ENCODE measurements at places on chromosomes 7 and 10. TPM values are rescaled to one million over a fixed set of nuclear protein-coding genes. Genes with fewer than 3 reads are reported as not detected.

Gene GDF10
- polyA plus RNA-seq: 3.1 TPM

Gene TMEM26
- polyA plus RNA-seq: 5.9 TPM

Gene CACNB2
- polyA plus RNA-seq: 3.0 TPM

Gene TCAF2
- polyA plus RNA-seq: 3.3 TPM

Gene ARHGAP22
- polyA plus RNA-seq: 2.1 TPM

Gene MNX1
- 0.17 TPM for polyA plus RNA-seq

Gene CFTR
- polyA plus RNA-seq: 6.2 TPM

Gene CALML3
- 0.08 TPM for polyA plus RNA-seq

Gene SLC25A28
- 48.2 TPM for polyA plus RNA-seq

Gene NRG3
- polyA plus RNA-seq: 11.8 TPM

Gene OR2A1
- polyA plus RNA-seq: 1.9 TPM

Gene CYP3A4
- polyA plus RNA-seq: 0.21 TPM

Gene NCF1
- polyA plus RNA-seq: 2.1 TPM
